ENCODE measurements at places on chromosomes 6 and 20.

DNA sequence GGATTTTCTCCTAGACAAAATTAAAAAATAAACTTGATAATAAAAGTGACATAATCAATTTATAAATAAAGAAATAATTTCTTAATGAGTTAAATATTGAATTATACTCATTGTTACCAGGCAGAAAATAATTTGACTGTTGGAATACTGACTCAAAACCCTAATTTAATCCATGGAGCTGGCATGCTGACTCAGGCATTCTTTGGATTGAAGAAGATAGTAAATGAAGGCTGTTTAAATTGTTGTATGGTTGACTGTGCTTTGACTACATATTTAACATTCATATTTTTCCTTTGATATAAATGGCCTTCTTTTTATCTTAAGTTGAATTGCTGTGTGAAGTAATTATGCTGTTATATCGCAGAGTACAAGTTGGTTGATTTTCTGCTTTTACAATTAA is 11.7 kb downstream of the MANEA start:
- peaks cover 35% of the 10 kb centered on the region for H3K4me1 ChIP-seq
- no peak overlapping the region for H3K27ac ChIP-seq
- no peak overlapping the region for H3K4me3 ChIP-seq
- DNase-seq = no peak
- H3K27me3 ChIP-seq = no peaks in the 10 kb centered on the region
- H3K36me3 ChIP-seq = peaks cover 63% of the 10 kb centered on the region

DNA sequence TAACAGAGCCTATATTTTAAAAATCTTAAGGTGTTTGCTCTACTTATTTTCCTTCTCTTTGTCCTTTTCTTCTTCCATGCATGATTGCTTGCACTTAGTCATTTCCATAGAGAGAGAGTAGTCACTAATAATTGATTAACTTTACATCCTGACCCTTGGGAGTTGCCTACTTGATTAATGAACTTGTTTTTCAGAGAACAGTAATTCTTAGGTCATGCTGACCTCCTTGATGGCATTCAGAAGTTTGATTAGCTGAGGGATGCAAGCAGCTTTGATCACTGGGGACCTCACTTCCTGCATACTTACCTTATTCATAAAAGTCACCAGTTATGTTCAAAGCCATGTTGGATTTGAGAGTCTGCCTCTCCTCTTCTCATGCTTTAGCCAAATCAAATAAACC is 715.6 kb upstream of the ID4 start:
- H3K27ac ChIP-seq = no peak overlapping the region
- DNase-seq = no peak
- H3K4me1 ChIP-seq = no peaks in the 10 kb centered on the region
- no peak overlapping the region for H3K4me3 ChIP-seq
- H3K27me3 ChIP-seq = no peaks in the 10 kb centered on the region

DNA sequence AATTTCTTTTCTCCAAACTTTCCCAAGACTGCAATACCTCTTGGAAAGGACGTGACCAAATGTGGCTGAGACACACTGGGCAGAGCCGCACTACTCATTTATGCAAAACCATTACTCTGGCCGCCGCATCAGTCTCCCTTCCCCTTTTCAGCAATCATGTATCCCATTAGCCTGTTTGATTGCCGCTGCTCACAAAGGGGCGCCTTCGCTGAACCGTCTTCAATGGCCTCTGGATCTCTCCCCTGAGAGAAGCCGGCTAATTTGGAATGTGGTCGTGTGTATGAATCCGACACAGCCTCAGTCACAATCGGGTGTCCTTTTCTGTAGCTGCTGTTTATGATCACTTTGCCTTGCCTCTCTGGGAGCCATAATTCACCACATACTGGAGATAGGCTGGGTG is 361.1 kb downstream of the ZFAND3 start:
- peaks cover 12% of the 10 kb centered on the region for H3K36me3 ChIP-seq
- no peaks in the 10 kb centered on the region for H3K4me1 ChIP-seq
- no peaks in the 10 kb centered on the region for H3K27me3 ChIP-seq
- no peak overlapping the region for H3K27ac ChIP-seq

- H3K4me1 ChIP-seq = peaks cover 3% of the 10 kb centered on the region
- no peaks in the 10 kb centered on the region for H3K27me3 ChIP-seq
- peak; percentile 65 for DNase-seq
- no peak overlapping the region for H3K4me3 ChIP-seq
These were observed 8.7 kb downstream of the MMP24OS start for GRCh38 chr20:35269055-35269781.

- H3K4me1 ChIP-seq = peaks cover 12% of the 10 kb centered on the region
- H3K27me3 ChIP-seq = no peaks in the 10 kb centered on the region
- H3K27ac ChIP-seq = peak overlapping the region; percentile 47
- no peak overlapping the region for H3K4me3 ChIP-seq
- no peak for DNase-seq
- peaks cover 91% of the 10 kb centered on the region for H3K36me3 ChIP-seq
These were observed 9.9 kb downstream of the CNPY3 start for GRCh38 chr6:42938987-42939809.

- no peak for DNase-seq
- H3K4me3 ChIP-seq = peak overlapping the region; percentile 48
- peaks cover 7% of the 10 kb centered on the region for H3K4me1 ChIP-seq
- peak overlapping the region; percentile 9 for H3K27ac ChIP-seq
These were observed 589.9 kb upstream of the SLC35B3 start for GRCh38 chr6:9025228-9025627.

GRCh38 chr6:159094444-159095252 is 49.9 kb upstream of the TAGAP start:
- peak overlapping the region; percentile 56 for H3K4me3 ChIP-seq
- H3K27ac ChIP-seq = peak overlapping the region; percentile 94
- H3K36me3 ChIP-seq = no peaks in the 10 kb centered on the region
- H3K27me3 ChIP-seq = no peaks in the 10 kb centered on the region
- DNase-seq = peak; percentile 72
- H3K4me1 ChIP-seq = peaks cover 89% of the 10 kb centered on the region

DNA sequence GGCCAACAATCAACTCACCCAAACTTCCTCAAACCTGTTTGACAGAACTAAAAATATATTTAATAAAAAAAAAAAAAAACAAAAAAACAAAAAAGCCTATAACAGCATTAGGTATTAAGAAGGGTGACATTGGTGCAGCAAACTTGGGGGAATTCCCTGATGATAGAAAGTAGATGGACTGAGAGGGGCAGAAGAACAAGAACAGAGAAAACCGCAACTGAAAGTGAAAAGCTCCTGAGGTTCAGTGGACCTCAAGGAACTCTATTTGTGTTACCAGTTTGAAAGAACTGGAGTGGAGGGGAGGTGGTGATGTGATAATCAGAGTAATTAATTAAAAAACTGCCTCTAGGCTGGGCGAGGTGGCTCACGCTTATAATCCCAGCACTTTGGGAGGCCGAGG is 53.8 kb downstream of the MACROD2 start:
- no peaks in the 10 kb centered on the region for H3K4me1 ChIP-seq
- H3K4me3 ChIP-seq = no peak overlapping the region
- no peaks in the 10 kb centered on the region for H3K27me3 ChIP-seq
- no peaks in the 10 kb centered on the region for H3K36me3 ChIP-seq
- no peak for DNase-seq

GRCh38 chr6:168355716-168356522 is 36.3 kb upstream of the DACT2 start:
- H3K27ac ChIP-seq = no peak overlapping the region
- no peak overlapping the region for H3K4me3 ChIP-seq
- no peaks in the 10 kb centered on the region for H3K4me1 ChIP-seq
- no peaks in the 10 kb centered on the region for H3K36me3 ChIP-seq
- peaks cover 32% of the 10 kb centered on the region for H3K27me3 ChIP-seq

DNA sequence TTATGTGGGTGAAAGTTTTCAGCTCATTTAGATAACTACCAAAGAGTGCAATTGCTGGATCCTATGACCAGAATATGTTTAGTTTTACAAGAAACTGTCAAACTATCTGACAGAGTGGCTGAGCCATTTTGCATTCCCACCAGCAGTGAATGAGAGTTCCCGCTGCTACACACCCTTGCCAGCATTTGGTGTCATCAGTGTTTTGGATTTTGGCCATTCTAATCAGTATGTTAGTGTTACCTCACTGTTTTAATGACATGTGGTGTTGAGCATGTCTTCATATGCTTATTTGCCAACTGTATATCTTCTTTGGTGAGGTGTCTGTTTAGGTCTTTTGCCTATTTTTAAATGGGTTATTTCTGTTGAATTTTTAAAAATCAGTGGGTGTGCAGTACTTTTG is 120.9 kb downstream of the CFAP61 start:
- no peak overlapping the region for H3K4me3 ChIP-seq
- peaks cover 3% of the 10 kb centered on the region for H3K27me3 ChIP-seq
- H3K27ac ChIP-seq = no peak overlapping the region
- H3K4me1 ChIP-seq = no peaks in the 10 kb centered on the region

- H3K4me1 ChIP-seq = no peaks in the 10 kb centered on the region
- H3K4me3 ChIP-seq = no peak overlapping the region
- no peaks in the 10 kb centered on the region for H3K36me3 ChIP-seq
- DNase-seq = no peak
- H3K27me3 ChIP-seq = no peaks in the 10 kb centered on the region
These were observed 53.9 kb downstream of the ECT2L start for GRCh38 chr6:138849791-138850190.

GRCh38 chr6:16883414-16883813 is 122.2 kb upstream of the ATXN1 start:
- no peak for DNase-seq
- H3K4me1 ChIP-seq = peaks cover 5% of the 10 kb centered on the region
- no peak overlapping the region for H3K4me3 ChIP-seq
- H3K27ac ChIP-seq = no peak overlapping the region

DNA sequence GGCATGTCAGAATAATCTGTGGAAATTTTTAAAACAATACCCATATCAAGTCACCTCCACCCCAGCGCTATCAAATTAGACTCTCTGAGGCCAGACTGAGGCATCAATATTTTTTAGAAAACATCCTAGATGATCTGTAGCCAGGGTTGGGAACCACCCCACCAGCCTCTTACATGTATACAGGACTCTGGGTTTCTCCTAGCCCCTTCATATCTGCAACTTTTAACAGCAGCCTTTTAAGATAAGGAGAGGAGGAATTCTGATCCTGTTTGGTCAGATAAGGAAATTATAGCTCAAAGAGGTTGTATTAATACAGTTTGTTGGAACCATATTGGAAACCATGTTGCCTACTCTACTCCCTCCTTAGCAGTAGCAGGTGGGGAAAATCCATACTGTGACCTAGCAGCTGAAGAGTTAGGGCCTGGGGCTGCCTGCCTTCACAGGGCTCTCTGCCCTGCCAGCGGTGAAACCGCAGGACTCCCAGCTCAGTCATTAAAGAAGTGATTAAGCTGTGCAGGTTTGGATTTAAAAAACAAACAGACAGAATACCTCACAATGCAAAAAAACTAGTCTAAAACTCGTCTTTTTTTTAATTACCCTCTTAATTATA is 30.0 kb downstream of the BRPF3 start:
- H3K27me3 ChIP-seq = no peaks in the 10 kb centered on the region
- no peaks in the 10 kb centered on the region for H3K4me1 ChIP-seq
- DNase-seq = no peak
- H3K36me3 ChIP-seq = peaks cover 94% of the 10 kb centered on the region
- H3K4me3 ChIP-seq = no peak overlapping the region

DNA sequence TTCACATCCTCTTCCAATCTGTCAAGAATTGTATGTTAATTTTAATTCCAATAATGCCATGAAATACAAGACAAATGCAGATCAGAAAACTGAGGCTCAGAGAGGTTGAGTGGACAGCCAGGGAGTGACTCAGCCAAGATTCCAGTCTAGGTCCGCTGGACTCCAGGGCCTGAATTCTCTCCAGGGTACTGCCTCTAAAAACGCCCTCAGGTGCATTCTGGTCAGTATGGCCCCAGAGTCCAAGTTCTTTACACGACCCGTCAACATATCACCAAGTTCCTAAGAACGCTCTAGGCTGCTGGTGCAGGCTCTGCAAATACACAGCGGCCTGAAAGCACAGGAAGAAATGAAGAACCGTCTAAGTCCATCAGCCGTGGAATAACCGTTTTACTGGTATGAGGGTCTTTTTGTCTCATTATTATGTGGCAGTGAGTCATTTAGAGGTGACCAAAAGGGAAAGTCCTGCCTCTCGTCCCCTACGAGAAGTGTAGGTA is 709 bp upstream of the ASXL1 start:
- H3K4me3 ChIP-seq = peak overlapping the region; percentile 90
- peaks cover 41% of the 10 kb centered on the region for H3K36me3 ChIP-seq
- no peaks in the 10 kb centered on the region for H3K27me3 ChIP-seq
- peaks cover 62% of the 10 kb centered on the region for H3K4me1 ChIP-seq
- DNase-seq = no peak
- H3K27ac ChIP-seq = peak overlapping the region; percentile 99

DNA sequence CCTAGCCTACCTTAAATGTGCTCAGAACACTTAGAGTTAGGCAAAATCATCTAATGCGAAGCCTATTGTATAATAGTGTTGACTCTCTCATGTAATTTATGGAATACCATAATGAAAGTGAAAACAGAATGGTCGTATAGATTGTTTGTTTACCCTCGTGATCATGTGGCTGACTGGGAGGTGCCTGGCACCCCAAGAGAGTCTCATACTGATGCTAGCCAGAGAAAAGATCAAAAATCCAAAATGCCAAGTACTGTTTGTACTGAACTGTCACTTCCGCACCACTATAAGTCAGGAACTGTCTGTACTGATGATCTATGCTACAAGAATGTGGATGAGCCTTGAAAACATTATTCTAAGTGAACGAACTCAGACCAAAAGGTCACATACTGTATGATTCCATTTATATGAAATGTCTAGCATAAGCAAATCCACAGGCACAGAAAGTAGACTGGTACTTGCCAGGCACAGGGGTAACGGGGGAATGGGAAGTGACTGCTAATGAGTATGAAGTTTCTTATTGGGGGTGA is 22.4 kb downstream of the ZMYND8 start:
- H3K36me3 ChIP-seq = peaks cover 75% of the 10 kb centered on the region
- peaks cover 66% of the 10 kb centered on the region for H3K4me1 ChIP-seq
- no peaks in the 10 kb centered on the region for H3K27me3 ChIP-seq
- H3K27ac ChIP-seq = peak overlapping the region; percentile 20
- DNase-seq = no peak

DNA sequence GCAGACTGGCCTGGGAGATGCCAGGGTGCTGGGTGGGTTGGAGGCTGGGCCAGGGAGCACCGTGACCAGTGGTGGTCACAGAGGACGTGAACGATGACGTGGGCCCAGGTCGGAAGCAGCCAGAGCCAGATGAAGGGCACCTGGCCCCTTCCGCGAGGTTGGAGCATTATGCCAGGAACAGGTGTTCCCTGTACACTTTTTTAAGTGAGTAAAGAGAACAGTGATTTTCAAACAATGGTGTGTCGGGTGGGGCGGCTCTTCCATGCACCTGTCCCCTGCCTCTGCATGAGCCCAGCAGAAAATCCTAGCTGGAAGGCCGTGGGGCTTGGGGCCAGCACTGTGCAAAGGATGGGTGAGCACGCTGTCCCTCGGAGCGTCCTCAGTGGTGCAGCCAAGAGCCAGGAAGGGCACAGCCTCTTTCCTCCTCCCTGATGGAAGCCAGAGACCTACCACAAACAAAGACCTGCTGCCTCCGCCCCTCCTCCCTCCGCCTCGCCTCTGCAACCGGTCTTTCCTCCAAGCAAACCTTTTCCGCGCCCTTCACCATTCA is 350.5 kb downstream of the ZFAND3 start:
- peaks cover 6% of the 10 kb centered on the region for H3K4me1 ChIP-seq
- H3K36me3 ChIP-seq = peaks cover 14% of the 10 kb centered on the region
- peak overlapping the region; percentile 69 for H3K27ac ChIP-seq
- H3K27me3 ChIP-seq = no peaks in the 10 kb centered on the region
- no peak overlapping the region for H3K4me3 ChIP-seq

Data from activated T-cell treated with anti-CD3 and anti-CD28 coated beads, Interleukin-2, amount 50 U/mL, for 24 hours (primary cell).